ENCODE measurements at places on chromosomes 5 and 9. TPM values are rescaled to one million over a fixed set of nuclear protein-coding genes. Genes with fewer than 3 reads are reported as not detected.

DNA sequence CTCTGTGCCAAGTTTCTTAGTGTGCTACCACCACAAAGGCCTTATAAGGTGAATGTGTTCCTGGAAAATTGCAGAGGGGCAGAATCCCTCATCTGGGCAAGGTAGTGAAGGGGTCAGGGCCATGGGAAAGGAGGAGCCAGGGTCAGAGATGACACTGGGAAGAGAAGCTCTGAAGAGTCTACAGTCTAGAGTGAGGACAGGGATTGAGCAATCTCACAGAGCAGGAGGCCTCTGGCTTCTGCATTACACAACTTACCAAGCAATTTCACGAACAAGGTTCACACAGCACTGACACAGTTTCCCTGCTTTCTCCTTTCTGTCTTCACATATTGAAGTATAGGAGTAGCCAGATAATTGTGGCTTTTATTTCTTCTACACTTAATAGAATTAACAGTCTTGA, 24.5 kb upstream of the IDNK start:
- DNase-seq: no peak

- DNase-seq: no peak
Observed at GRCh38 chr5:16881251-16881650, 54.8 kb downstream of the MYO10 start.

DNA sequence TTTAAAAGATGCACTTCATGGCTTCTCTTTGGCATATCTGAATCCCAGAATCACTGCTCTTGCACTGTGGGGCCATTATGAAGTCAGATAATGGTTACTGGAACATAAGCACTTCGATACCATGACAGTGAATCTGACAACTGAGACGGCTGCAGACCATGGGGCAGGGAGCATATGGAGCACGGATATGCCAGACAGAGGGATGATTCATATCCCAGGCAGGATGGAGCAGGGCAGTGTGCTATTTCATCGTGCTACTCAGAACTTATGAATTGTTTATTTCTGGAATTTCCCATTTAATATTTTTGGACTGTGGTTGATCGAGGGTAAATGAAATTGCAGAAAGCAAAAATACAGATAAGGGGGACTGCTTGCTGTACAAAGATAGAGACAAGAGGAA, 145.0 kb downstream of the EGFLAM start:
- DNase-seq: no peak

PCDHAC2 gene
- total RNA-seq: 0.32 TPM

DNA sequence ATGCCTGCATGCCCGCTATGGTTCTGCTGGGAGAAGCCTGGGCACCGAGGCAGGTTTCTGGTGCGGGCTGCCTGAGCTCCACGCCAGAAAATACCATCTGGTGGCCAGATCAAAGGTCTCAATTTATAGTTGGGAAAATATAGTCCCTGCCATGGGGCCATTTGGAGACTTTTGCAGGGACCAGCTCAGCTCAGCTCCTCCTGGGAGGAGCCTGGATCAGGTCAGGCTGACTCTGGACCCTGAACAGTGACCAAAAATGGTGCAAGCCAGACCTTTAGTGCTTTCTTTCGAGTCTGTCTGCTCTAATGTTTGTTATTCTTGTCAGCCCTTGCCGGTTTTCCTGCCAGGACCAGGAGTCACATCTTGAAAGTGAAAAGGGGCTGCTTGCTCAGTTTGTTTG, 31.8 kb downstream of the HMCN2 start:
- peak; percentile 79 for DNase-seq

GRCh38 chr9:90836411-90837080, 34.9 kb downstream of the SYK start:
- DNase-seq: no peak

- no peak for DNase-seq
Observed at GRCh38 chr9:32811246-32811645, 27.9 kb downstream of the TMEM215 start.

STKLD1 gene
- total RNA-seq: 0.57 TPM
